ENCODE measurements at places on chromosomes 12 and 14. TPM values are rescaled to one million over a fixed set of nuclear protein-coding genes. Genes with fewer than 3 reads are reported as not detected.

Gene SLC5A8
- not detected for total RNA-seq

Gene TROAP
- 91.2 TPM for total RNA-seq

Gene ATP5F1B
- 681 TPM for total RNA-seq

Gene KRT83
- not detected for total RNA-seq

Gene RD3L
- not detected for total RNA-seq

Gene GARIN6
- not detected for total RNA-seq

Gene VWF
- total RNA-seq, result 404 TPM

Gene SMCO2
- total RNA-seq, result 0.31 TPM

All from endodermal cell (in vitro differentiated cells).